ENCODE measurements at places on chromosomes 11 and 22. TPM values are rescaled to one million over a fixed set of nuclear protein-coding genes. Genes with fewer than 3 reads are reported as not detected.

FDXACB1 gene
- total RNA-seq, result 1.4 TPM

MRPL11 gene
- total RNA-seq, result 63.4 TPM

GRCh38 chr11:21069909-21070308 is 400.5 kb downstream of the NELL1 start:
- H3K27me3 ChIP-seq, result no peaks in the 10 kb centered on the region
- no peak for DNase-seq
- H3K27ac ChIP-seq, result no peak overlapping the region
- no peaks in the 10 kb centered on the region for H3K4me1 ChIP-seq

DNA sequence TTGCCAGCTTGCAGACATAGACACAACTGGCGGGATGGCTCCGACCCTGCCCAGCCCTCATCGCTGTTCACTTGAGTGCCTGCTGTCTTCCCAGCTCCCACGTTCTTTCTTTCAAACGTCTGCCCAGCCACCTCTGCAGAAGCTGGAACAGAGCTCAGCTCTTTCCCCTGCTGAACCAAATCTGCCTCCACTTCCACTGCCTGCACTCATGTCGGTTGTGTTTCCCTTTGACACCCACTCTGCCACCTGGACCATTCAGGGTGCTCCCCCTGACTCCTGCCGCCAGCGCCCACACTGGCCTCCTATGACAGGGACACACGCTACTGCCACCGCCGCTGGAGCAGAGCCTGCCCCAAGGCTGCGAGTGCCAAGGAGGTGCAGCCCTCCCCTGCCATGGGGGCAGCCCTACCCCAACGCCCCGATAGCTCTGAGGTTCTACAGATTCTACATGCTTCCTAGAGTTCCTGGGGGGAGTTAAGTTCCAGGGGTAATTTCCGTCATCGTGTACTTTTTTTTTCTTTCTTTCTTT is 37.9 kb downstream of the TST start:
- H3K4me1 ChIP-seq, result peaks cover 13% of the 10 kb centered on the region
- H3K4me3 ChIP-seq, result no peak overlapping the region

DNA sequence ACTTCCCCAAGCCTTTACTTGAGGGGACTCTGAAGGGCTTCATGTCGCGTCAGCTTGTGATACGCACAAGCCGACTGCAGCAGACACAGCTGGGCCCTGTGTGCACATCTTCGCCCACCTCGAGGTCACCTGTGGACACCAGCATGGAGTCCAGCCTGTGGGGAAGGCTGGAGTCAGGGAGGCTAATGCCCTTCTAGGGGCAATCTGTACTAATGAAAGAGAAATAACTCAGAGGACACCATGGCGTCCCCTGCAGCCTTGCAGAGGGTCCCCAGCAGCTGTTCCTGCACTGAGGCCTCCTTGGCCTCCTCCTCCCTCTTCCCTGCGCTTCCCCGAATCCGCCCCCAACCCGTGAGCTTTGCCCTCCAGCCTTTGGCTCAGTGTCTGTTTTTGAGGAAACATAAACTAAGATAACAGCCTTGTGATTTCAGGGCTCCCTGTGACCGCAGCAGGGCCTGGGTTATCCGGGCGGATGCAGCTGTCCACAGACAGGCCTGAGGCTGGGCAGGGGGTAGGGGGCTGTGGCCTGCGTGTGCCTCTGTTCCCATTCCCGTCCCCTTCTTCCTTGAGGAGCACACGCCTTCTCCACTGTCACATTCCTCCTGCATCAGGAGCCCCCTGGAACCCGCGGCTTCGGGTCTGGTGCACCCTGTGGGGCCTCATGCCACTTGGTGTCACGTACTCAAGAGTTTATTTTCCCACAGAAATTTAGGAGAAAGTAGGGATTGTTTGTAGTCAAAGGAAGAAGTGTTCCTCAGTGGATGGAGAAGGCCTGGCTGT is 25.0 kb downstream of the KRTAP5-5 start:
- H3K4me3 ChIP-seq, result no peak overlapping the region
- H3K4me1 ChIP-seq, result no peaks in the 10 kb centered on the region
- DNase-seq, result no peak
- H3K36me3 ChIP-seq, result no peaks in the 10 kb centered on the region

- no peak for DNase-seq
- H3K27me3 ChIP-seq, result peaks cover 18% of the 10 kb centered on the region
- H3K4me1 ChIP-seq, result peaks cover 6% of the 10 kb centered on the region
- no peak overlapping the region for H3K4me3 ChIP-seq
- H3K27ac ChIP-seq, result no peak overlapping the region
Observed at GRCh38 chr11:11378184-11378940, 25.3 kb upstream of the CSNK2A3 start.

GRCh38 chr22:44454113-44454769 is 43.8 kb downstream of the RTL6 start:
- no peak for DNase-seq
- peaks cover 7% of the 10 kb centered on the region for H3K27me3 ChIP-seq
- H3K4me3 ChIP-seq, result no peak overlapping the region
- H3K27ac ChIP-seq, result no peak overlapping the region
- peaks cover 10% of the 10 kb centered on the region for H3K4me1 ChIP-seq

DNA sequence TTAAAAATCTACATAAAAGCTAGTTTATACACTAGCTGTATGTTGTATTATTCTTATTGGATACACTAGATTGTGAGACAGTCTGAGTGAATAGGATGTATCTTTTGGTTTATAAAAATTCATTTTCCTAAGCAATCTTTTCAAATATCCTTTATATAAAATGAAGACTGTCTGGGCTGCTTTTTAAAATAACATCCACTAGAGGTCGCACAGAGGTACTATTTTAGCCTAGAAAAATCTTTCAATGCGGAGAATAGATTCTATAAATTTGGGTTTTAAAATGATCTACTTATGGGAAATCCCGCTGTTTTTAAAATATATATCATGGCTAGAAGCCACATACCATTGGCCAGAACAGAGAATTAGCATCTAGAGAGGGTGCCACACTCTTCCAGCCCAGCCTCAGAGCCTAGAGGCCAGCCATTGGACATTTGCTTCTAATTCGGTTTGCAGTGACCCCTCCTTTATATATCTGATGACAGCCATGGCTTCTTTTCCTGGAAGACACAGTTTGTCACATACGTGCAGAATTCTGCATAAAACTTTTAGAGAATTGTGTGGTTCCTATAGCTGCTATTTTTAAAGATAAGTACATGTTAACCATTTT is 7.3 kb downstream of the C11orf97 start:
- peaks cover 20% of the 10 kb centered on the region for H3K27me3 ChIP-seq
- no peak overlapping the region for H3K27ac ChIP-seq
- no peaks in the 10 kb centered on the region for H3K36me3 ChIP-seq
- DNase-seq, result peak; percentile 25

DNA sequence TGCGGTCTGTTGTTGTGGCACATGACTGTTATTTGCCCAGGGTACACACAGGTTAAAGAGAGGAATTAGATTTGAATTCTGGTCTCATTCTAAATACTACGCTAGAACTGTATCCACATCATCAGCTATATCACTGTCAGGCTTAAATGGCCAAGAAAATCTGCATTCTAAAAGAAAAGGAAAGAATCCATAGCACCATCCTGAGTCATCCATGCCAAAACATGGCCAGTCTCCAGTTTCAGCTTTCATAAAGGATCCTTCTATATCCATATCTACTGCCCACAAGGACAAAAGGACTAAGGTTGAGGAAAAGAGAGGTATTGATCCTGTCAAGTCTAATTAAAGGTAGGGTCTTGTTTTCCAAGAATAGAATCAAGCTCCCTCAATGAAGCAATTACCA is 73.6 kb upstream of the GDPD4 start:
- H3K4me1 ChIP-seq, result peaks cover 55% of the 10 kb centered on the region
- 0 out of 2 replicates have a peak overlapping the region, but pooled peaks have one; percentile 11 for H3K4me3 ChIP-seq
- H3K27me3 ChIP-seq, result no peaks in the 10 kb centered on the region
- peak overlapping the region; percentile 82 for H3K27ac ChIP-seq
- DNase-seq, result no peak

- no peaks in the 10 kb centered on the region for H3K36me3 ChIP-seq
- DNase-seq, result peak; percentile 62
- peak overlapping the region; percentile 47 for H3K4me3 ChIP-seq
- H3K27ac ChIP-seq, result peak overlapping the region; percentile 50
- peaks cover 4% of the 10 kb centered on the region for H3K27me3 ChIP-seq
Observed at GRCh38 chr11:125457814-125458343, 38.2 kb downstream of the FEZ1 start.

DNA sequence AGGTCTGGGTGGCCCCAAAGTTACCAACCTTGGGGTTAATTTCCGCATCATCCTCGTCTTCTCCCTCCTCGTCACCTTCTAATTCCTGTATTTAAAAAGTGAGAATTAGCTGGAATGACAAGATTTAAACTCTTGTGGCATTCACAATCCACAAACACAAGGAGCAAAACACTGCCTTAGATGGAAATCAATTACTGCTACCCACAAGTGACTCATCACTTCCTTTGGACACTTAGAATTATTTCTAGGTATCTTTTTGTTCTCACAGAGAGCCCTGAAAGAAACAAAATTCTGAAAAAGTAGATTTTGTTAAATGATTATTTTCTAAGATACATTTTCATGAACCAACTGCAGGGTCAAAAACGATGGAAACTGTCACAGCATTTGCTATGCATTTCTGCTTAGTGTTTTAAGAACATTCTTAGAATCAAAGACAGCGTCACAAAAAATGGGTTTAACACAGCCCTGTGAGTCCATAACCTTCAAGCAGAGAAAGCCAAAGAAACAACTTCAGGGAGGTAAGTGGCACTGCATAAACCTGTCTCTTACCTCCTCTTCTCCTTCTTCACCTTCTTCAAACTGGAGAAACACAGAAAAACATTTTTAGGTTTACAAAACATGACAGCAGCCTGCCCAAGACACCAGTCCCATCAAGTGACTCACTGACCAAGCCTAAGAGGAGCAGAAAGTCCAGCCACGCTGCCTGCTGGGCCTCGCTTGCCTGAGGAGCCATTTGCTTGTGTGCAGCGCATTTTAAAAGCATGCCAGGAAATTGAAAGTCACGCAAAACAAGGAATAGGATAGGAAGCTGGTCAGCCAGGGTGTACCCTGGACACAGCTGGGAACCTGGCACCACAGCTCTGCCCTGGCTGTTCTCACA is 22.3 kb upstream of the PHLDA2 start:
- H3K36me3 ChIP-seq, result peaks cover 54% of the 10 kb centered on the region
- H3K4me1 ChIP-seq, result peaks cover 52% of the 10 kb centered on the region

GRCh38 chr11:126474220-126474619 is 118.7 kb downstream of the ST3GAL4 start:
- H3K4me1 ChIP-seq, result no peaks in the 10 kb centered on the region
- peaks cover 2% of the 10 kb centered on the region for H3K27me3 ChIP-seq
- no peak overlapping the region for H3K4me3 ChIP-seq
- H3K36me3 ChIP-seq, result no peaks in the 10 kb centered on the region
- no peak for DNase-seq
